IMR-90 (cell line): ENCODE measurements at places on chromosomes 4 and X. TPM values are rescaled to one million over a fixed set of nuclear protein-coding genes. Genes with fewer than 3 reads are reported as not detected.

- no peak for DNase-seq
Observed at GRCh38 chr4:86389664-86390063, 29.8 kb upstream of the MAPK10 start.

DNA sequence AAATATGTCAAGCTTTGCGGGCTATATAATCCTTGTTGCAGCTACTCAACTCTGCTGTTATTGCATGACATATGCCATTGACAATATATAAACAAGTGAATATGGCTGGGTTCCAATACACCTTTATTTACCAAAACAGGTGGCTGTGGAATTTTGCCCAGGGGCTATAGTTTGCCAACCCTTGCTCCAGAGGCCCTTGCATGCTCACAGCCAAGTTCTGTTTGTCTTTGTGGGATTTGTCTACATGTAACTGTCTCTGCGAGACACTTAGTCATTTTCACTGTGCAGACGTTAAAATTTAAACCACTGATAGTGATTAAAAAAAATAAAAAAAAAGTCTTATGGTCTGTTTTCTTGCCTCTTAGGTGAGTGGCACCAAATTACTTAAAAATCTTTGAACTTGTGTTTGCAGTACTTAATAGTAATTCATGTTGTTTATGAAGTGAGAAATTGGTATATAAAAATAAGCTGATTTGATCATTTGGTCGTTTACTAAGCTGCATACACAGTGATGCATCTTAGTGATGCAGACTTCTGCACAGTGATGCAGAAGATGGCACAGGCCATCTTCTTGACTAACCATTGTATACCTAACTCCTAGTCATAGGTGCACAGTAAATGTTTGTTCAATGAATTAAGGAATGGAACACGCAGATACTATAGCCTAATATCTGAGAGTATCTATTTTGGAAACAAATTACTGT, 170.9 kb downstream of the FRMPD4 start:
- no peak for DNase-seq

The FATE1 gene
- total RNA-seq, result not detected in 2 replicates

GRCh38 chr4:57194068-57194611, 84.0 kb upstream of the IGFBP7 start:
- no peak for DNase-seq

The GPR34 gene
- total RNA-seq, result not detected in 2 replicates

GRCh38 chr4:158314756-158315487, 104.6 kb downstream of the TMEM144 start:
- peak; percentile 98 for DNase-seq

- no peak for DNase-seq
Observed at GRCh38 chrX:48933757-48934156, 14.9 kb upstream of the PIM2 start.

DNA sequence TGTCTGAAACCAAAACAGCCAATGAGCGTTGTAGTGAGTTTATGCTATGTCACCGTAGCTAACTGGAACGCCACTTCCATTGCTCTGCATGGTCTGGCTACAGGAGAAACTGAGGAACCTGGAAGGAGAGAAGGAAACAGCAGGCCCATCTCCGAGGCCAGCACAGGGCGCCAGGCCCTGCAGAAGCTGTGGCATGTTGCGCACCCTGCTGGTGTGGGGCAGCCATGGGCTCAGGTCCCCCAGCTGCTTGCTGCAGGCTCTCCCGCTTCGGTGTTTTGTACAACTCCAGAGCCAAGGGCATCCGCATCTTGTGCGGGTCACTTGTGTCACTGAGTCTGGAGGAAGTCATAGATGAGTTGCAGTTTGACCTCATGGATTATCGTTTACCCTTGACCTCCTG, 89.2 kb downstream of the AFAP1 start:
- no peak for DNase-seq

GRCh38 chr4:84968925-84969324, 2.4 kb upstream of the WDFY3 start:
- no peak for DNase-seq

DNA sequence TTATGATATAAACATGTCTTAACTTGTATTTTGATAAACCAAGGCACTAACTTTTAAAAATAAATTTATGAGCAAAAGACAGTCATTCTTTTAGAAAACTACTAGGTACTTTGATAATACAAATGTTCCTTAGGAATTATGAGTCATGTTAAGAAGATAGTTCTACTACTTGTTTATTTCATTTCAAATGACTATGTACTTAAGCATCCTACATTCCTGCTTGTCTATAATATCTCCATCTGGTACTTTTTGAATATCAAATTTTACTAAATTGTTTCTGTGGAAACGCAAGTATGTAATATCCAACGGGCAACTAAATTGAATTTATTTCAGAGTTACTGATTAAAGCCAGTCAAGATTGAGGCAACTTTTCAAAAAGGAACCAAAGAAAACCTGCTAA, 61.8 kb downstream of the CAMK2D start:
- DNase-seq, result peak; percentile 76

- no peak for DNase-seq
Observed at GRCh38 chr4:91373546-91373945, 930.2 kb upstream of the GRID2 start.

GRCh38 chrX:8887004-8887403, 85.8 kb upstream of the FAM9A start:
- DNase-seq, result no peak

The FABP2 gene
- not detected in 2 replicates for total RNA-seq

- DNase-seq, result peak; percentile 99
Observed at GRCh38 chr4:17027495-17027894, 129.1 kb upstream of the LDB2 start.

GRCh38 chrX:34238896-34239295, 106.8 kb upstream of the FAM47A start:
- no peak for DNase-seq

GRCh38 chr4:73539386-73539785, 57.8 kb downstream of the AFM start:
- DNase-seq, result no peak

GRCh38 chrX:56314334-56314733, 82.2 kb downstream of the KLF8 start:
- DNase-seq, result no peak

- DNase-seq, result no peak
Observed at GRCh38 chrX:129661369-129661768, 6.6 kb upstream of the APLN start.

DNA sequence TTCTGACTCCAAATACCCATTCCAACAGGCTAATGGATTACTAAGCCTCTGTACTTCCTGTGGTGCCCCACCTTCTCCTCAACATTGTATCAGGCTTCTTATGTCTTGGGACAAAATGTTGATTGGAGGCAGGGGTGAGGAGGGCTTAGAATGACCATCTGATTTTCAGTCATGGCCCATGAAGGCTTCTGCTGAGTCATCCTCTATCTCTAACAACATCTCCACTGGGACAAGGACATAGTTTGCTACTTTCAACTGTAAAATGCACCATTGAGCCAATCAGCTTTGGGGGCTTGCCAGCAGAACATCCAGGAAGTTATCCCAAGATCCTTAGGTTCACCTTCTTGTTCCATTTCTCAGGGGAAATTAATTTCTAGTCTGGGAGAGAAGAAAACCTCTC, 29.5 kb downstream of the MAGEB17 start:
- no peak for DNase-seq
